Esophagus mucosa (tissue), 1 donor: ENCODE measurements at places on chromosomes 13 and 19.
A peak's percentile ranks its signal among the peaks of the same experiment; 100 is the strongest.

DNA sequence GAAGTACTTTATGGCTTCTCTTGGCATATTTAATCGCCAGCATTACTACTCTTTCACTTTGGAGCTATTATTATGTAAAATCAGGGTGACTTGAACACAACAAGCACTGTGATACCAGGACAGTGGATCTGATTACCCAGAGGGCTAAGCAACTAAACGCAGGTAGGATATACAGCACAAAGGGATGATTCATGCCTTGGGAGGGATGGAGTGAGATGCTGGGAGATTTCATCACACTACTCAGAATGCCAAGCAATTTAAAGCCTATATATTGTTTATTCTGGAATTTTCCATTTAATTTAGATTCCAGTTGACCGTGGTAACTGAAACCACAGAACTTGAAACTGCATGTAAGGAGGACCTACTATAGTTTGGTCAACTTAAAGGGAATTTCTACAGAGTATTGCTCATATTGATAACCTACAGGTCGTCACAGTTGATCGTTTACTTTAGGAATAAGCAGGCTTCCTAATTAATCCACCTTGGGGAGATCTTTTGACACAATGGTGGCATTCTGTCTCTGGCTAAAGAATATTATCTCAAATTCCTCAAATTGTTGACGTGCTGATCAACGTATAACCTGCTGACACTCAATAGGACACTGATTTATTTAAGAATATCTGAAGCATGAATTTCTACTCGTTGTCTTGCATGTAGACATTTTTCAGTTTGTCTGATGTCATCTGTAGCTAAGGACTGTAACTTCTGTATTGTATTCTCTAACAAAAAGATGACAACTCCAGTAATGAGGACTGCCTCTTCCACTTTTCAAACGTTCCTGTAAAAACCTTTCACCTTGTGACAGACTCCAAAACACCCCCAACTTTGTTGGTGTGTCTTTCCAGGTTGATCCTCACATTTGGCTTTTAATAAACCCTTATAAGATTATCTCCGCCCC is 254.2 kb downstream of the GPC5 start:
- ATAC-seq, result no peak

GRCh38 chr13:36094478-36094877 is 36.7 kb downstream of the DCLK1 start:
- no peak for ATAC-seq

DNA sequence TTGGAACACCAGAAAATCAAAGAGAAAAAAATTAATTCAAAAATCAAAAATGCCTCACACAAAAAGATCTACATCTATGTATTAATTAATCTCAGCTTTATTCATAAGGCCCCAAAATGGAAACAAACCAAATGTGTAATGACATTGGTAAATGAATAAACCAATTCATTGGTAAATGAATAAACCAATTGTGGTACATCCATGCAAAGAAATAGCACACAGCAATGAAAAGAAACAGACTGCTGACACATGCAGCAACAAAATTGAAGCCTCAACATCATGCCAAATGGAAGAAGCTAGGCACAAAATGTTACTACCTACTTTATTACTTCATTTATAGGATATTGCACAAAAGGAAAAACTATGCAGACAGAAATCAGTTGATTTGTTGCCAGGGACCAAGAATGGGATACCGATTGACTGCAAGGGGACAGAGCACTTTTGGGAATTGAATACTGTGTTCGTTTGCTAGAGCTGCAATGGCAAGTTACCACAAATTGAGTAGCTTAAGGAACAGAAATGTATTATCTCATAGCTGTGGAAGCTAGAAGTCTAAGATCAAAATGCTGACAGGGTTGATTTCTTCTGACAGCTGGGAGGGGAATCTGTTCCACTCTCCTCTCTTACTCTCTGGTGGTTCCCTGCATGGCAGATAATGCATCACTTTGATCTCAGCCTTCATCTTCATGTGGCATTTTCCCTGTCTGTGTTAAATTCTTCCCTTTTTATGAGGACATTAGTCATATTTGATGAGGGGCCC is 252.8 kb downstream of the RFC3 start:
- no peak for ATAC-seq

DNA sequence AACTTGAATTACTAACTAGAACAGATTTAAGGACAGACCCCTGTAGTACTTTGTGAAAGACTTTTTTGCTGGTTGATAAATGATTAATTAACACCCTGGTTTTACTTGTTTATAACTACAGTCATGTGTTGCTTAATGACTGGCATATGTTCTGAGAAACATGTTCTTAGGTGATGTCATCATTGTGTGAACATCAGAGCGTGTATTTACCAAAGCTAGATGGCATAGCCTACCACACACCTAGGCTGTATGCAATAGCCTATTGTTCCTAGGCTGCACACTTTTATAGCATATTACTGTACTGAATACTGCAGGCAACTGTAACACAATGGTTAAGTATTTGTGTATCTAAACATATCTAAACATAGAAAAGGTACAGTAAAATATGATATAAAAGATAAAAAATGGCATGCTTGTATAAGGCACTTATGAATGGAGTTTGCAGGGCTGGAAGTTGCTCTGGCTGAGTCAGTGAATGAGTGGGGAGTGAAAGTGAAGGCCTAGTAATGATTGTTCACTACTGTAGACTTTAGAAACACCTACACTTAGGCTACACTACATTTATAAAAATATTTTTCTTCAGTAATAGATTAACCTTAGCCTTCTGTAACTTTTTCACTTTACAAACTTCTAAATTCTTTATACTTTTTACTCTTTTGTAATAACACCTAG is 260.3 kb downstream of the KCNRG start:
- peak; percentile 95 for ATAC-seq

- no peak for ATAC-seq
Measured at GRCh38 chr13:35285677-35286076, 190.8 kb downstream of the MAB21L1 start.

GRCh38 chr13:94864474-94864873 is 152.1 kb upstream of the SOX21 start:
- ATAC-seq, result no peak

DNA sequence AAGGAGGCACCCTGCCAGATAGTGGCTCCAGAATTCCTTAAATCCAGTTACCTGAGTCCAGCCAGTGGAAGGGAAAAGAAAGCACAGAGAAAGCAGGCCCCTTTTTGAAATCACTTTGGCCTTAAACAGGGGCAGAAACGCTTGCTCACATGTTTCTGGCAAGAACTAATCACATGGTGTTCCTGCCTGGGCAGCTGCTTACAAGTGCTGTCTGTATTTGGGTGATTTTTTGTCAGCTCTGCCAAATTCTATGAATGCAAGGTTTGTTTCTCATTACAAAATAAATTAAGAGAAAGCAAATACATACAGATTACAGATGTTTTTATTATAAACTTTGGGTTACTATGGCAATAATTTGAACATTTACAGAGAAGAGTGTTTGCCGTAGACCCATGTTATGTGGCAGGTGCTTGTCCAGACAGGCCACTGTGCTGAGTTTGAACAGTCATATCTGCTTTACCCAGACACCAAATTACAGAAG is 1237.8 kb downstream of the SLITRK5 start:
- no peak for ATAC-seq

GRCh38 chr13:77565635-77566034 is 30.1 kb downstream of the SCEL start:
- ATAC-seq, result no peak

DNA sequence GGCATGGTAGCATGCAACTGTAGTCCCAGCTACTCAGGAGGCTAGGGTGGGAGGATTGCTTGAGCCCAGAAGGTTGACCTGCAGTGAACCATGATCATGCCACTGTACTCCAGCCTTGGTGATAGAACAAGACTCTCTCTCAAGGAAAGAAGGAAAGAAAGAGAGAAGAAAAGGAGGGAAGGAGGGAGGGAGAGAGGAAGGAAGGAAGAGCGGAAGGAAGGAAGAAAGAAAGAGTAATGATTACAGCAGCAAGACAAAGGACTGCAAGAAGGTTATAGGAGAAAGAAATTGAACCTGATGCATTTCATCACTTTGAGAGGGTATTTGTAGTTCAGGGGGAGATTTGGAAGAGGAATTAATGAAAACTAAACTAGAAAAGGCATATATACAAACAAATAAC is 155.7 kb downstream of the LACC1 start:
- ATAC-seq, result no peak

DNA sequence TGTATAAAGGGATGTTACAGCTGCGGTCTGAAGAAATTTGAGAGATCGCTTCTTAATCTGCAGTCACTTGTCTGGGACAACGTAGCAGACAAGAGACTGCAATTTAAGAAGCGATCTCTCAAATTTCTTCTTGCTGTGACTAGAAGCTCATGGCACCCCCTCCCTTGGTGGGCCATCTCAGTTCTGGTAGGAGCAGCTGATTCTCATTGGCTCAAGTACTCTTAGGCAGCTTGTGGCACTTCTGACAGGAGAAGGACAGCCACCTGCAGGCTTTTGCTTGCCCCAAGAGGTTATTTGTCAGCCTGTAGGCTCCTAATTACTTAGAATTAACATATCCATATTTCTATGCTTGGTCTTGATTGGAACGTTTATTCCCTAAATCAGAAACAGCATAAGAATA is 503.0 kb downstream of the DCT start:
- ATAC-seq, result no peak

DNA sequence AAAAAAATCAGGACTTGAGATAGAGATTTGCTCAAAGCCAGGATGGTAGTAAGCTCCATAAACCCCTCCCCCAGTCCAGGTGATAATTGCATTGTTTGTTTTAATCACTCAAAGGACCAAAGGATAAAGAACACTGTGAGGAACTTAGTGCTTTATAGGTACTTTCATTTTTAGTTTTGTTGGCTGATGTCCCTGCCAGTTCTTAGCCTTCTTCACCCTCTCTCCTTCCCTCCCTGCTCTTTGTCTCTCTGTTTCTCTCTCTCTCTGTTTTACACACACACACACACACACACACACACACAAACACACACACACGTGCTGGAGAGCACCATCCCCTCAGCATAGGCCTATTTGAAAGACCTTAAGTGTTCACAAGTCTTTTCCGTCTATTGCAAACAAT is 5.2 kb downstream of the FRY start:
- no peak for ATAC-seq

- peak; percentile 47 for ATAC-seq
Measured at GRCh38 chr13:20828539-20829364, 55.0 kb upstream of the EEF1AKMT1 start.

DNA sequence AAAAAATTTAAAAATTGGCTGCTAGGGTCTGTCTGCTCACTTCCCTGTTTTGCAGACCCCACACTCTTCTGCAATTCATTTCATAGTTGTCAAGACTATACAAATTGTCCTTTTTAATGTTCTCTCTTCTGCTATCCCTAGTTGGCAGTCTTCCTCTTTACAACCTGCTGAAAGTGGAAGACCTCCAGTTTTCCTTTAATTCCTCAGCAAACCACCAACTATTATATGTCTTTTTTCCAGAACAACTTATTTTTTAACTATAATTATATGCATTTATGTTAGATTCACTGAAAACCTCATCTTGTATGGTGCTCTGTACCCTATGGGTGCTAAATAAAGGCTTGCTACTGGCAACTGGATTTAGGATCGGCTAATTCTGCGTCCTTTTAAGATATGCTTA is 1.1 kb upstream of the PHF11 start:
- ATAC-seq, result no peak

- peak; percentile 63 for ATAC-seq
Measured at GRCh38 chr19:49614096-49614833, 23.3 kb downstream of the PRR12 start.

GRCh38 chr19:35843676-35844481 is 8.4 kb downstream of the NPHS1 start:
- no peak for ATAC-seq

DNA sequence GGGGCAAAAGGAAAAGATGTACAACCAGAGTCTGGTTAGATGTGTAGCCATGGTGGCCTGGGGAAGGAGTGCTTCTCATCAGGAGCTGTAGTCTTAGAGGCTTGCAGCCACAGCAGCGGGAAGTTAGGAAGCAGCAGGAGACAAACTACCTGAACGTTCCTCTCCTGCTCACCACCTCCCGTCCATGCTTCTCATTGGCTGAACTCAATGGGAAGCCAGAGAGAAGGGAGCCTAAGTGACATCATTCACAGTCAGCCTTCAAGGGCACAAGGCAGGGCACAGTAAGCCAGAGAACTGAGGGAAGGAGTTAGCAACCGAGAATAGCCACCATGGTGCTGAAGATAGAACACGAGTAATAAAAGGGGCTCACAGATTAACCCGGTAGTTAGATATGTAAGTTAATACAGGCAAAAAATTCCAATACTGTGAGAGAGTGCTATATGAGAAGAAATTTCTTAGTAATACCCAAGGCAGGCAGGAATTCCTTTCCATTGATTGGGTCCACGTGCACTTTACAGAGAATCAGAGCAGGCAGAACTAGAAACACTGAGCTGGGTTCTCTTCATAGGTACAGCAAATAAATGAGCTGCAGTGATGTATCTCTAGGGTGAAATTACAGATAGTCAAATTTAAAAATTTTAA is 391.5 kb upstream of the DACH1 start:
- ATAC-seq, result no peak

- ATAC-seq, result no peak
Measured at GRCh38 chr19:16003391-16003790, 54.6 kb downstream of the OR10H4 start.

- ATAC-seq, result no peak
Measured at GRCh38 chr19:51271067-51271466, 20.2 kb downstream of the SIGLECL1 start.
